ENCODE measurements at places on chromosomes 1 and 21. TPM values are rescaled to one million over a fixed set of nuclear protein-coding genes. Genes with fewer than 3 reads are reported as not detected.

USH2A gene
- polyA plus RNA-seq = 0.13 TPM

NHLH1 gene
- polyA plus RNA-seq = not detected

GFI1 gene
- polyA plus RNA-seq = 0.13 TPM

S1PR1 gene
- 9.1 TPM for polyA plus RNA-seq

DMBX1 gene
- polyA plus RNA-seq = 0.38 TPM

SERPINC1 gene
- not detected for polyA plus RNA-seq

FLG2 gene
- not detected for polyA plus RNA-seq

NFASC gene
- 29.3 TPM for polyA plus RNA-seq

S100A8 gene
- 48.2 TPM for polyA plus RNA-seq

CBR3 gene
- 30.4 TPM for polyA plus RNA-seq

CBS gene
- polyA plus RNA-seq = 38.1 TPM

BATF3 gene
- polyA plus RNA-seq = 8.8 TPM

ALDH9A1 gene
- 28.5 TPM for polyA plus RNA-seq

CD34 gene
- 10.5 TPM for polyA plus RNA-seq

SPRR3 gene
- polyA plus RNA-seq = 14.9 TPM

DNA sequence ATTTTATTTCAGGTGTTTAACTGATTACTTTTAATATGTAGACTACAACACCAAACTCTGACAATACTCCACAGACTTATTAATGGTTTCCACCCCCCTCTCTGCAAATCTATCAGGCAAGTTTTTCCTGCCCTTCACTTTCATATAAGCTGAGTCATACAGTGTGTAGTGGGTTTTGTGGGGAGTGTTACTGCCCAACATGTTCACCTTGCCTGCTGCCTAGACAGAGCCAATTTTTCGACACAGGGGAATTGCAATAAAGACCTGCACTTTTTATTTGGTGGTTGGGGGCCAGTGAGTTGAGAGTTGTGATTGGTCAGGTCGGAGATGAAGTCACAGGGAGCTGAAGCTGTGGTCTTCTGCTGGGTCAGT, 119.7 kb downstream of the PPIAL4G start:
- DNase-seq = no peak
- H3K4me1 ChIP-seq = no peaks in the 10 kb centered on the region
- no peaks in the 10 kb centered on the region for H3K36me3 ChIP-seq
- H3K27ac ChIP-seq = no peak overlapping the region
- H3K4me3 ChIP-seq = no peak overlapping the region

GRCh38 chr1:3070309-3070643, 1.3 kb downstream of the PRDM16 start:
- H3K4me3 ChIP-seq = peak overlapping the region; percentile 90
- peak overlapping the region; percentile 98 for H3K27ac ChIP-seq
- no peaks in the 10 kb centered on the region for H3K36me3 ChIP-seq

GRCh38 chr1:11285883-11286734, 13.1 kb downstream of the UBIAD1 start:
- DNase-seq = no peak
- no peaks in the 10 kb centered on the region for H3K4me1 ChIP-seq
- H3K4me3 ChIP-seq = no peak overlapping the region
- H3K27me3 ChIP-seq = no peaks in the 10 kb centered on the region
- no peak overlapping the region for H3K27ac ChIP-seq
- H3K36me3 ChIP-seq = peaks cover 8% of the 10 kb centered on the region

DNA sequence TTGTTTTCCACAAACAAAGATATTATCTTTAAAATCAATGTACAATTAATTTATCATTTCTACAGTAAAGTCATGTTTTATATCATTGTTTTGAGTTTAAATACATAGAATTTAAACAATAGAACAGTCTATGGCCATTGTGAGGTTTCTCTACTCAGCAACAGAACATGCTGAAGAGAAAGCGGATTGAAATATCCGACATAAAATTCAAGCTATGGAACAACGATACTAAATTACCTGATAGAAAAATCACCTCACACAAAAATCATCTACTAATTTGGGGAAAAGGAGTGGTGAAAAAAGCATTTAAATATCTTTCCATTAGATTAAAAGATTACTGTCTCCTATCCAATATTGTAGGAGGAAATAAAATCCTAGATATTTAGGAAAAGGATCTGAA, 12.6 kb downstream of the CDKN2C start:
- no peak for DNase-seq
- H3K27ac ChIP-seq = no peak overlapping the region
- H3K4me1 ChIP-seq = no peaks in the 10 kb centered on the region
- H3K36me3 ChIP-seq = no peaks in the 10 kb centered on the region
- no peaks in the 10 kb centered on the region for H3K27me3 ChIP-seq

DNA sequence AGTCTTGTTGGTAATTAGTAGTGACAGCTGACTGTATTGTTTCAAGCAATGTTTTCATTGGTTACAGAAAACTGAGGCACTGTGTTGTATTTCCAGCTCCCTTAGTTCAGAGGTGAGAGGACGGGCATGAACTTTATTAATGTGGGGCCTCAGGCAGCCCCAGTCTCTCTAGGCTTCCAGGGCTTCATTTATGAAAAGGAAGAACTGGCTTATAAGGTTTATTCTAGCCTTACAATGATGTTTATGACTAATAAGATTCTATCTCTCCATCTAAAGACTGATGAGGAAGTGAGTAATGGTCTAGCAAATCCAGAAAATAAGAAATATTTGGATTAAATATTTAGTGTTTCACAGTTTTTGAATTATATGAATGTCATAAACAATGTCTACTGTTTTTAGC, 41.5 kb downstream of the CBS start:
- H3K4me3 ChIP-seq = no peak overlapping the region
- H3K27ac ChIP-seq = no peak overlapping the region
- no peaks in the 10 kb centered on the region for H3K27me3 ChIP-seq
- H3K4me1 ChIP-seq = no peaks in the 10 kb centered on the region
- DNase-seq = no peak
- H3K36me3 ChIP-seq = no peaks in the 10 kb centered on the region

GRCh38 chr1:229864686-229865230, 202.3 kb upstream of the GALNT2 start:
- H3K27ac ChIP-seq = no peak overlapping the region
- no peak for DNase-seq
- no peaks in the 10 kb centered on the region for H3K27me3 ChIP-seq

- H3K36me3 ChIP-seq = no peaks in the 10 kb centered on the region
- no peak for DNase-seq
- H3K27ac ChIP-seq = no peak overlapping the region
- H3K27me3 ChIP-seq = no peaks in the 10 kb centered on the region
- H3K4me3 ChIP-seq = no peak overlapping the region
Measured at GRCh38 chr1:167280912-167281311, 60.2 kb downstream of the POU2F1 start.

GRCh38 chr1:76408303-76408702, 333.8 kb downstream of the ST6GALNAC3 start:
- no peak overlapping the region for H3K27ac ChIP-seq
- H3K4me3 ChIP-seq = no peak overlapping the region
- no peaks in the 10 kb centered on the region for H3K36me3 ChIP-seq
- no peak for DNase-seq
- no peaks in the 10 kb centered on the region for H3K27me3 ChIP-seq
- no peaks in the 10 kb centered on the region for H3K4me1 ChIP-seq

- no peaks in the 10 kb centered on the region for H3K36me3 ChIP-seq
- no peak for DNase-seq
- no peaks in the 10 kb centered on the region for H3K4me1 ChIP-seq
- H3K27me3 ChIP-seq = no peaks in the 10 kb centered on the region
Measured at GRCh38 chr21:31612894-31613785, 46.4 kb upstream of the SOD1 start.

- H3K36me3 ChIP-seq = no peaks in the 10 kb centered on the region
- DNase-seq = no peak
- no peaks in the 10 kb centered on the region for H3K27me3 ChIP-seq
- H3K27ac ChIP-seq = peak overlapping the region; percentile 96
- H3K4me3 ChIP-seq = peak overlapping the region; percentile 93
- H3K4me1 ChIP-seq = no peaks in the 10 kb centered on the region
Measured at GRCh38 chr1:171743081-171743870, 1.4 kb upstream of the VAMP4 start.

GRCh38 chr1:12539705-12540579, 78.1 kb downstream of the DHRS3 start:
- peak; percentile 94 for DNase-seq
- no peaks in the 10 kb centered on the region for H3K27me3 ChIP-seq
- H3K27ac ChIP-seq = peak overlapping the region; percentile 60
- H3K36me3 ChIP-seq = no peaks in the 10 kb centered on the region
- H3K4me1 ChIP-seq = no peaks in the 10 kb centered on the region

DNA sequence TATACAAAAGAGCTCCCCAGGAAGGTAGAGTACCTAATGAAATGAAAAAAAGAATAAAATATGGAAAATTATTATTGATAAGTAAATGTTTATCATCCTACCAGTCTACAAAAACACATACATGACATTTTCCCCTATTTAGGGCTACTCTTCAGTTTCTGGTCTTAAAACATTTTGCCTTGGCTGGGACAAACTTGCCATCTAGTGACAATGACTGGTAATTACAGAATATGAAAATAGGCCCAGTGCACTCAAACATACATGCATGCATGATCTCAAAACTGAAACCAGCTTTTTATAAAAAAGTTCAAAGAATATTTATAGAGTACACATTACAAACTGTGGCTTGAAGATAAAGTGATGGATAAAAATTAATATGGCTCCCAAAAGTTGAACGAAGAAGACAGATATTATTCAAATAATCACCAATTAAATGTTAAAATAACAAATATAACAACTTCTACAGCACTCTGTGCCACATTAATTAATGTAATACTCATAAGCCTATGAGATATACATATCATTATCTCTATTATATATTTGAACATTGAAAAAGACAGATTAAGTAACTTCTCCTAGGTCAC, 10.5 kb upstream of the RNPC3 start:
- no peak for DNase-seq
- no peaks in the 10 kb centered on the region for H3K4me1 ChIP-seq
- H3K27me3 ChIP-seq = no peaks in the 10 kb centered on the region
- H3K27ac ChIP-seq = no peak overlapping the region
- H3K36me3 ChIP-seq = no peaks in the 10 kb centered on the region

GRCh38 chr1:30753660-30754123, 3.9 kb downstream of the LAPTM5 start:
- no peak for DNase-seq
- no peak overlapping the region for H3K27ac ChIP-seq
- H3K4me1 ChIP-seq = no peaks in the 10 kb centered on the region

GRCh38 chr1:92536980-92537884, 50.5 kb upstream of the GFI1 start:
- no peak overlapping the region for H3K4me3 ChIP-seq
- DNase-seq = no peak
- H3K4me1 ChIP-seq = no peaks in the 10 kb centered on the region
- H3K27ac ChIP-seq = no peak overlapping the region
- H3K27me3 ChIP-seq = no peaks in the 10 kb centered on the region

- DNase-seq = no peak
- H3K4me3 ChIP-seq = no peak overlapping the region
- H3K4me1 ChIP-seq = no peaks in the 10 kb centered on the region
- H3K36me3 ChIP-seq = no peaks in the 10 kb centered on the region
- no peaks in the 10 kb centered on the region for H3K27me3 ChIP-seq
Measured at GRCh38 chr21:26489781-26490180, 83.3 kb downstream of the CYYR1 start.

- H3K27me3 ChIP-seq = no peaks in the 10 kb centered on the region
- DNase-seq = no peak
- H3K4me1 ChIP-seq = no peaks in the 10 kb centered on the region
- H3K27ac ChIP-seq = no peak overlapping the region
- no peak overlapping the region for H3K4me3 ChIP-seq
Measured at GRCh38 chr1:84344286-84344685, 42.8 kb downstream of the SAMD13 start.

DNA sequence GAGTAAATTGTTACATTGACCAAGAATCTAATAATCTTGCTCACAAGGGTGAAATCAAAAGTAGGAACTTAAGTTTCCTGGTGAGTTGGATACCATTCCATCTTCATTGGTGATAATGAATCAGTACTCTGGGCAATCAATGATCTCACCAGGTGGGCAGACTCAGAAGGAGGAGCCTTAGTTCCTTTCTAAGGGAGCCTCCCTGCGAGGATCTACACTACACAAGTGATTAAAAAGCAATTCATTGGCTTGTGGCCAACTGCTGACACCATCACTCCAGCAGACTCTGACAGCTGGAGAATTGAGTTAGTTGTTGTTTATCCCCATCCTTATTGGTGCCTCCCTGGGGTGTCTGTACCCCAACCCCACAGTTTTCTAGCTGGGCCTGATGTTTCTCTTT, 84.1 kb upstream of the VANGL1 start:
- DNase-seq = no peak
- no peaks in the 10 kb centered on the region for H3K36me3 ChIP-seq
- H3K4me3 ChIP-seq = no peak overlapping the region
- H3K27ac ChIP-seq = no peak overlapping the region

- no peak for DNase-seq
- no peaks in the 10 kb centered on the region for H3K36me3 ChIP-seq
- H3K27me3 ChIP-seq = no peaks in the 10 kb centered on the region
- no peak overlapping the region for H3K4me3 ChIP-seq
- H3K27ac ChIP-seq = no peak overlapping the region
Measured at GRCh38 chr1:31505911-31506497, 70.3 kb upstream of the TINAGL1 start.

- no peak for DNase-seq
- H3K4me3 ChIP-seq = no peak overlapping the region
- H3K4me1 ChIP-seq = no peaks in the 10 kb centered on the region
- H3K36me3 ChIP-seq = no peaks in the 10 kb centered on the region
Measured at GRCh38 chr1:38745476-38746401, 113.8 kb downstream of the RRAGC start.

- no peaks in the 10 kb centered on the region for H3K36me3 ChIP-seq
- DNase-seq = no peak
- no peak overlapping the region for H3K4me3 ChIP-seq
- H3K4me1 ChIP-seq = no peaks in the 10 kb centered on the region
Measured at GRCh38 chr1:187654635-187655034, 825.9 kb downstream of the PLA2G4A start.

- no peaks in the 10 kb centered on the region for H3K27me3 ChIP-seq
- no peak for DNase-seq
- H3K4me1 ChIP-seq = no peaks in the 10 kb centered on the region
Measured at GRCh38 chr1:35449334-35450008, 107.7 kb downstream of the KIAA0319L start.

- H3K4me1 ChIP-seq = no peaks in the 10 kb centered on the region
- no peak overlapping the region for H3K27ac ChIP-seq
- no peak overlapping the region for H3K4me3 ChIP-seq
- no peaks in the 10 kb centered on the region for H3K36me3 ChIP-seq
- H3K27me3 ChIP-seq = no peaks in the 10 kb centered on the region
Measured at GRCh38 chr1:54188291-54188690, 11.5 kb downstream of the CYB5RL start.

- H3K36me3 ChIP-seq = no peaks in the 10 kb centered on the region
- no peak overlapping the region for H3K27ac ChIP-seq
- H3K4me1 ChIP-seq = no peaks in the 10 kb centered on the region
- peak overlapping the region; percentile 37 for H3K4me3 ChIP-seq
- no peaks in the 10 kb centered on the region for H3K27me3 ChIP-seq
Measured at GRCh38 chr1:163471779-163472650, 150.3 kb downstream of the NUF2 start.
